Vein endothelial cell (primary cell): ENCODE measurements at places on chromosomes 5 and 9. TPM values are rescaled to one million over a fixed set of nuclear protein-coding genes. Genes with fewer than 3 reads are reported as not detected.

SLC27A4 gene
- total RNA-seq, result 39.5 and 40.2 TPM in 2 replicates

BASP1 gene
- total RNA-seq, result 19.2 and 31.7 TPM in 2 replicates

QRFP gene
- total RNA-seq, result not detected in 2 replicates

ADGRD2 gene
- not detected in 2 replicates for total RNA-seq

TBC1D13 gene
- total RNA-seq, result 29.1 and 33.4 TPM in 2 replicates

CD14 gene
- 0.57 TPM in 1 of 2 replicates, not detected in the other for total RNA-seq

CEL gene
- under 0.01 and 0.29 TPM in 2 replicates for total RNA-seq

ZNF618 gene
- 28.2 and 41.2 TPM in 2 replicates for total RNA-seq

FOXD1 gene
- total RNA-seq, result under 0.01 and 0.10 TPM in 2 replicates

DCTN4 gene
- total RNA-seq, result 43.1 and 43.4 TPM in 2 replicates

TICAM2 gene
- total RNA-seq, result 0.65 and 1.4 TPM in 2 replicates

SPATA31C1 gene
- not detected in 2 replicates for total RNA-seq

SERF1A gene
- 13.7 and 19.3 TPM in 2 replicates for total RNA-seq

LHX3 gene
- total RNA-seq, result not detected in 2 replicates

HAPLN1 gene
- total RNA-seq, result under 0.01 TPM in 1 of 2 replicates, not detected in the other

F2R gene
- total RNA-seq, result 331 and 335 TPM in 2 replicates

SLC46A2 gene
- total RNA-seq, result not detected in 2 replicates

PLEKHG4B gene
- not detected in 2 replicates for total RNA-seq

CCDC152 gene
- 0.33 and 0.86 TPM in 2 replicates for total RNA-seq

MAPKAP1 gene
- total RNA-seq, result 87.9 and 94.2 TPM in 2 replicates

NTMT1 gene
- total RNA-seq, result 24.8 and 26.7 TPM in 2 replicates

PCDHA9 gene
- total RNA-seq, result under 0.01 TPM in 2 replicates

NME5 gene
- total RNA-seq, result 1.4 and 2.6 TPM in 2 replicates

EDIL3 gene
- total RNA-seq, result 2.9 and 3.5 TPM in 2 replicates

OR1J2 gene
- 0.19 TPM in 1 of 2 replicates, not detected in the other for total RNA-seq

IL13 gene
- not detected in 2 replicates for total RNA-seq

PROB1 gene
- 4.6 and 7.2 TPM in 2 replicates for total RNA-seq

ARL10 gene
- total RNA-seq, result 10.8 and 12.1 TPM in 2 replicates

GLDC gene
- 6.9 and 10.9 TPM in 2 replicates for total RNA-seq

TUSC1 gene
- 12.1 and 12.5 TPM in 2 replicates for total RNA-seq

TEX48 gene
- not detected in 2 replicates for total RNA-seq

HTR1A gene
- total RNA-seq, result not detected in 2 replicates

CAVIN4 gene
- 1.6 and 3.3 TPM in 2 replicates for total RNA-seq

LIX1 gene
- total RNA-seq, result not detected in 2 replicates

PDCD1LG2 gene
- total RNA-seq, result 7.6 and 11.4 TPM in 2 replicates

MEIKIN gene
- not detected in 2 replicates for total RNA-seq

BTNL8 gene
- not detected in 2 replicates for total RNA-seq

CD74 gene
- 0.98 and 1.7 TPM in 2 replicates for total RNA-seq

MELK gene
- total RNA-seq, result 12.1 and 31.1 TPM in 2 replicates

SLC36A3 gene
- total RNA-seq, result not detected in 2 replicates

SOX30 gene
- total RNA-seq, result not detected in 2 replicates

NSG2 gene
- total RNA-seq, result not detected in 2 replicates

PPP1R2B gene
- total RNA-seq, result 0.33 TPM in 1 of 2 replicates, not detected in the other

MRPL36 gene
- 40.2 and 47.1 TPM in 2 replicates for total RNA-seq

HEXB gene
- total RNA-seq, result 100 and 108 TPM in 2 replicates

KIAA0825 gene
- total RNA-seq, result 2.6 and 3.5 TPM in 2 replicates

PRDM9 gene
- total RNA-seq, result not detected in 2 replicates

CRB2 gene
- not detected in 2 replicates for total RNA-seq

CFAP157 gene
- total RNA-seq, result not detected in 2 replicates

FGFR4 gene
- total RNA-seq, result 2.3 and 4.6 TPM in 2 replicates

TAF11L5 gene
- total RNA-seq, result not detected in 2 replicates

FGF18 gene
- total RNA-seq, result 0.10 and 0.33 TPM in 2 replicates

LTC4S gene
- total RNA-seq, result 0.57 and 1.3 TPM in 2 replicates
